ENCODE measurements at places on chromosomes 6 and 20. TPM values are rescaled to one million over a fixed set of nuclear protein-coding genes. Genes with fewer than 3 reads are reported as not detected.

ENPP3 gene
- not detected for total RNA-seq

COL9A1 gene
- total RNA-seq: not detected

BANF2 gene
- not detected for total RNA-seq

ZBTB9 gene
- total RNA-seq: 5.3 TPM

DNA sequence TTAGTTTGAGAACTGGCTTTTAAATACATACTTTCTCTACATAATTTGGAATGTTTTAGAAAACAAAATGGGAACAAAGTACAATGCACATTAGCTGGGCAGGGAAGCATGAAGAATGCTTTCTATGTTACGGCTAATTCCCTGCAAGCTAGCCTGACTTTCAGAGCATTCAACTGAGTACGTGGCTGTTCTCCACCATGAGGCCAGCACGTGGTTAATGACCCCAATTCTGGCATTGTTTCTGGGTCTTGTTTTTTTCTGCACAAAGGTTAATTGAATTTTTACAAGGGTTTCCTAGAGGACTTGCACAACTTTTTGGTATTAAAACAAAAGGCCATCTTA lies 208.6 kb upstream of the AGPAT4 start:
- no peak for DNase-seq

DNA sequence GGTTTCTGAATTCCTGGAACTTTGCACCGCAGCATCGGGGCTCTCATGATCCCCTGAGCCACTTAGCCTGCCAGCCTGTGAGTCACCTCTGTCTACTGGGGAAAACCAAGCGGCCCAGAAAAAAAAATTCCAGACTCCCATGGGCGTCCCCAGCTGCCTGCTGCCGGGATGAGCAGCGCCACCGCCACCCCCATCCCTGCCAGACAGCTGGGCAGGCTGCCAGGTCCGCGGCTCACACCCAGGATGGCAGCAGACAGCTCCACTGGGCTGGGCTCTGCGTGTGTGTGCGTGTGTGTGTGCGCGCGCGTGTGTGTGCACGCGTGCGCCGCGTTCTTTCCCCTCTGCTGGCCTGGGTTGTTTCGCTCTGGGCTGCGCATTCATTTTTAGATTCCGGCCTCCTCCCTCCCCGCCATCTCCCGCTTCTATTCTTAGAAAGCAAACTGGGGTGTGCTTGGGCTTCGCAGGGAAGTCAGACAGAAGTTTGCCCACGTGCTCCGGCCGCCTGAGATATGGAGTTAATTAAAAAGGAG lies 38.9 kb upstream of the PMEPA1 start:
- peak; percentile 99 for DNase-seq

DNA sequence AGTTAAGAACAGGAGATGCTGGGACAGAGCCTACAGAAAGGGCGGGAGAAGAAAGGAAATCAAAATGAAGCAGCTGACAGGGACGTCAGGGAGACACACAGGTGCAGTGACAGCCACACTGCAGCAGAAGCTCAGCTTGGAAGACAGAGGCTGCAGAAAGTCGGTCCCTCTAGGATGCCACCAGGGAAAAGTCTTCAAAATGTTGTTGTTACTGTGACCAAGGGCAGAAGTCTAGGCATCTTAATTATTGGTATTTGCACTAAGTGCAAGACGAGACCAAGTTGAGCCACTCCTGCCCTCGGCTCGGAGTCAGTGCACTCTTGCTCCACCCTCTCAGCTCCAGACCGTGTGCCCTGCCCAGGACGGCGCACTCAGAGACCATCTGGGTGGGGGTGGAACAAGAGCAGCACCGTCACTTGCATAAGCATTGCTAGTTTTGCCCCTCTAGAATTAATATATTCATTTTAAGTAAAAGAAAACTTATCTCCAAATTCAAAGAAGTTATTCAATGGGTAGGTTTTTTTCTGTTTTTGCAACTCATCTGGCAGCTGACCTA lies 2.6 kb downstream of the PRR18 start:
- no peak for DNase-seq

DNA sequence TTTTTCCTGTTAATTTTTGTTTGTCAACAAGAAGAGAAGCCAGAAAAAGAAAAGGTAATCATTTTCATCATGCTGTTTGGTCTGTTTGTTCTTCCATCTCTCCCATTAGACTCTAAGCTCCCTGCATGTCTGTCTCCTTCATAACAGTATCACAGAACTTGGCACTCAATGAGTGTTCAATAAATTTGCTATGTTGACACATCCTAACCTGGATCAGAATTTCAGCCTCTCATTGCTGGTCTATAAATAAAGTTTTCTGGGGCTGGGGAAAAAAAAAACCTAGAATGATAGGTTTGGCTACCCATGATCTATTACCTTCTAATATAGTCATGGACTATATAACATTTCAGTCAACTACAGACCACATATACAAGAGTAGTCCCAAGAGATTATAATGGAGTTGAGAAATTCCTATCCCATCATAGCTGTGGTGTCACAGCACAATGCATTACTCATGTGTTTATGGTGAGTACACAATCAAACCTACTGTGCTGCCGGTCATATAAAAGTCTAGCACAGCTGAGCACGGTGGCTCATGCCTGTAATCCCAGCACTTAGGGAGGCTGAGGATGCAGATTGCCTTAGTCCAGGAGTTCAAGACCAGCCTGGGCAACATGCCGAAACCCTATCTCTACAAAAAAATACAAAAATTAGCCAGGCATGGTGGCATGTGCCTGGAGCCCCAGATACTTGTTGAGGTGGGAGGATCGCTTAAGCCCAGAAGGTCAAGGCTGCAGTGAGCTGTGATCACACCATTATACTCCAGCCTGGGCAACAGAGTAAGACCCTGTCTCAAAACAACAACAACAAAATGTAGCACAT lies 5.9 kb downstream of the NUDT3 start:
- DNase-seq: peak; percentile 18

GRCh38 chr6:72798196-72798595 lies 176.3 kb downstream of the KCNQ5 start:
- peak; percentile 24 for DNase-seq

DNA sequence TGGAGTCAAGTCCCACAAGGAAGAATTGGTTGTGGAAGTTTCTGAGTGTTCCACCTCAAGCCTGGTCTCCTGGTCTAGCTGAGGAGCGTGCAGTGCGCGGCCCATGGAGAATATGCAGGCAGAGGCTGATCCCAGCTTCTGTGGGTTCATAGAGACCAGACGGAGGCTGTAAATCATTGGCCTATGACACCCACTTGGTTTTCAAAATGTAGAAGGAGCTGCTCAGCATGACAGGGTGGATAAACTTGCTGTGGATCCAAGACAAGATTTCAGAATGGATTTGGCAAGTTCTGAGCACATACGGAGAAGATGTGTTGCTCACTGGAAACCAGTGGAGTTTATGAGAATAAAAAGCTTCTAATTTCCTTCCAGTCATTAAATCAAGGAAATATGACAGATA lies 744 bp downstream of the KIF25 start:
- no peak for DNase-seq

GRCh38 chr6:156851454-156851921 lies 74.3 kb downstream of the ARID1B start:
- no peak for DNase-seq

GRCh38 chr6:160226118-160226591 lies 32.5 kb downstream of the SLC22A2 start:
- DNase-seq: peak; percentile 44

DNA sequence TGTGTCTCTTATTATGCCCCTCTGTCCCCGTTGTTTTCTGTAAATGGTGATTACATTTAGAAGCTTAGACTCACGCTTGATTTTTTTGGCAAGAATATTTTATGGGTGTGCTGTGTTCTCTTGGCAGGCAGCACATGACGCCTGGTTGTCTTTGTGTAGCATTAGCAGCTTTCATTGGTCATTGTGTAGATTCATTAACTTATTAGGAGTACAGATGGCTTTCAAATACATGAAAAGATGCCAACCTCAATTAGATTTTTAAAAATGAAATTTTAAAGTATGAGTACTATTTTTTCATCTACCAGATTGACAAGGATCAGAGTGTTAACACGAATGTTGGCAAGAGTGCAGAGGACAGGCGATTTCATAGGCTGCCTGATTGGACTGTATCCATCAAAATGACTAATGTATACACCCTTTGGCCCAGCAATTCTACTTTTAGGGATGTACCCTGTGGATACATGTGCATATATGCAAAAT lies 15.2 kb downstream of the COX4I2 start:
- DNase-seq: no peak

DNA sequence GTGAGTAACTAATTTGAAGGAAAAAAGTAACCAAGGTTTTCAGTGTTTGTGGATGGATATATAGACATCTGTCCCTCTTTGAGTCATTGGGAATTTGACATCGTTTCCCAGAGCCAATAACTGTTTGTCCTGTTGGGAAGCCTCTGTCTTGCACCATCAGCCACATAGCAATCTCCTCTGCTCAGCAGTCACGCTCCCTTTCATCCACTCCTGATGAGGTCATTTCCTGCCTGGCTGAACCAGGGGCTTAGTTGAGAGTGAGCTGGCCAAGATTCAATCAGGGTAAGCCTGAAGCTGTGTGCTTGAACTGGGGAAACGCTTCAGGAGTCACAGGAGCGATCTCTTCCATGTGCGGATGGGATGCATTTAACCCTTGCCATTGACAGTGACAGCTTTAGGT lies 121.5 kb upstream of the FOXQ1 start:
- DNase-seq: peak; percentile 89

- no peak for DNase-seq
Observed at GRCh38 chr20:47568837-47569410, 67.2 kb downstream of the NCOA3 start.

DNA sequence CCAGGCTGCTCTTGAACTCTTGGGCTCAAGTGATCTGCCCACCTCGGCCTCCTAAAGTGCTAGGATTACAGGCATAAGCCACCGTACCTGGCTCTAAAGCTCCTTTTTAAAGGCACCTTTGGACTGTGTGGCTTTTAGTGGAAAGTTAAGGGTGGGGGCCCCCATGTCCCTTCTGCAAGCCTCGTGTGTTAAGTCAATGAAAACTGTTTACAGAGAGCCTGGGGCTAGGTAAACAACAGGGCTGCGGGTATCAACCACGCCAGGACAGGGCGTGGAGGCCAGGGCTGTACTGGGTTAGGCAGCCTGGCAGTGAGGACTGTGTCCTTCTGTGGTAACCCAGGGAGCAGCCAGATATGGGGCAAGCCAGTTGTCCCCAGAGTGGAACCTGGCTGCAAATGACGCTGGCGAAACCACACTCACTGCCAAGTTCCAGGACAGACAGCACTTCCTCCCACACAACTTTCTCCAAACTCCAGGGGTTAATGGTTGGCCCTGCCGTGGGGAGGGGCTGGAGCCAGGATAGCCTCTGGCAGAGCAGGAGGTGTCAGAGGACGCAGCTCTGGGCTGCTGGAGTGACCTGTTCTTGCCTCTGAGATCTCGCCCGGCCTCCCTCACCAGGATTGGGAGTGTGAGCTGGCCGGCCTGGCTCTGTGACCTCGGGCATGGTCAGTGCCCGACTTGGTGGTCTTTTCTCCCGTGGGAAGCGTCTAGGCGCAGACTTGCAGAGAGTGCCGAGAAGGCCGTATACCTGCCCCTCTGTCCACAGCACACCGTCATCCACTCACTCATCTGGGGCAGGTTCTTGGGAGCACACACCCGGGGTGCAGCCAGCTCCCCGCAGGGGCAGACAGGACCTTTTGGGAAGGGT lies 3.2 kb downstream of the SLC17A9 start:
- no peak for DNase-seq

DNA sequence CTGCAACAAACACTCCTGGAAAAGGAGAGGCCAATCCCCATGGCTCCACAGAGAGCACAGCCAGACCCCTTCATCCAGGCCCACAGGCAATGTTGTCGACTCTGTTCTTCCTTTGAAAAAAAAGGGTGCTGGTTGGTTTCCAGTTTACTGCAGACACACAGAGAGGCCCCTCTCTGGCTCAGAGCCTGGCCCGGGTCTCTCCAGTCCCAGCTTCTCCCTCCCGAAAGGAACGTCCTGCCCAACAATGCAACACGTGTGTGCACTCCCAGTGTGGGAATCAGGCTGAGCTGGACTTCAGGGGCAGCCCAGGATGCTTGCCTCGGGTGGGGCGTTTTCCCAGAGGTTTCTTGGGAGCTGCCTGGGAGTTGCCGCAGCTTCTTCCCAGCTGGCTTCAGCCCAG lies 4.5 kb upstream of the NKAIN4 start:
- no peak for DNase-seq

GRCh38 chr20:10626896-10627295 lies 46.9 kb downstream of the JAG1 start:
- no peak for DNase-seq

DNA sequence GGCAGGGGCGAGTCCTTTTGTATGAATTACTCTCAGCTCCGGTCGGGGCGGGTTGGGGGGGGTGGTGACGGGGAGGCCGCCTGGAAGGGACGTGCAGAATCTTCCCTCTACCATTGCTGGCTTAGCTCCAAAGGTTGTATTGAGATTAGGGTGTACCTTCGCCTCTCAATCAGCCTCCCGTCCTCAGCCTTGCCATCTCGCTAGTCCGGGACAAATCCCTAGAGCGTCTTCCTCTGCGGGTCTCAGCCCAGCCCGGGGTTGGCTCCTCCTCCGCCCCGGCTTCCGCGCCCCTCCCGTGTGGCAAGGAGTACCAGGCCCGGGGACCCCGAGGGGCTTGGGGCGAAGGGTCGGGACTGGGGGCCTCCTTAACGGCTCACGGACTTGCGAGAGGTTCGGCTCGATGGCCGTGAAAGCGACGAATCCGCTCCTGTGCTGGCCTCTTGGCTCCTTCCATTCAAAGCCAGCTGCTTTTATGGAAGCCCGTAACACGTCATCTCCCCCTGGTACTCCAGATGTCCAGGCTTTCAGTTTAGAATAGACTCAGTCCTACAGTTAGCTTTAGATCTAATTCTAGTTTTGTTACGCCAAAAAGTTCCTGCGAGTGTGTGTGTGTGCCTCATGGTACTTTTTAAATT lies 636 bp upstream of the EEF1A1 start:
- peak; percentile 66 for DNase-seq

DNA sequence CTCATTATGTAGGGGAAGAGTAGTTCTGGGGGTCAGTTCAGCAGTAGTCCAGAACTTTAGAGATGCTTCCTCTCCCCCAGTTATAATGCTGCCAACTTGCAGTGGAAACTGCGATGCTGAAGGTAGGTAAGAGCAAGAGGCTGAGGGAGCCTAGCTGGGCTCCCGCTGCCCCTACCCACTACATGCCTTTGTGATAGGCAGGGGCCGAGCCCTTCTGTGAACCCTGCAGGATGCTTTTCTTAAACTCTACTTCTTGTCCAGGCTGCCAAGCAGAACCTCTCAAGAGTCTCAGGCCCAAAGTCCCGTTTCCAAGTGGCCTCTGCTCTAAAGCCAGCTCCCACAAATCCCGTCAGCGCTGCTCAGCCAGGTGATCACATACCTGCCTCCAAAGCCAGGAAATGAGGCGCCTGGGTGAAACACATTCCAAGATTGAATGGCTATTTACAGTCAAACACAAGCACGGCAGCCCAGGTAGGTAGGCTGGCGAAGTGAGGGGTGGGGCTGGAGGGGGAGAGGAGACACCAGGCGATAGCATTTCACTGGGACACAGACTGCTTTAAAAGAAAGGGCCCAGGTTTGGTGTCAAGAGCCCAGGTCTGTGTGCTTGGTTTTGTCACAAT lies 150.7 kb downstream of the CD24 start:
- no peak for DNase-seq

DNA sequence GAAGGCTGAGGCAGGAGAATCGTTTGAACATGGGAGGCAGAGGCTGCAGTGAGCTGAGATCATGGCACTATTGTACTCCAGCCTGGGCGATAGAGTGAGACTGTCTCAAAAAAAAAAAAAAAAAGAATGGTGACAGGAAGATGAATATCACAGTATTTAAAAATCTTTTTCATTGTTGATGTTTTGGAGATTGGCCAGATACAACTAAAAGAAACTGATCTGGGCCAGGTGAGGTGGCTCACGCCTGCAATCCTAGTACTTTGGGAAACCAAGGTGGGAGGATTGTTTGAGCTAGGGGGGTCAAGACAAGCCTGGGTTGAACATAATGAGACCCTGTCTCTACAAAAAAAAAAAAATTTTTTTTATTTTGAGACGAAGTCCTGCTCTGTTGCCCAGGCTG lies 52.1 kb downstream of the TRAF3IP2 start:
- no peak for DNase-seq

Data from A172 (cell line).